Fibroblast of skin of right biceps (primary cell): ENCODE measurements at places on chromosomes 5 and 9.

DNA sequence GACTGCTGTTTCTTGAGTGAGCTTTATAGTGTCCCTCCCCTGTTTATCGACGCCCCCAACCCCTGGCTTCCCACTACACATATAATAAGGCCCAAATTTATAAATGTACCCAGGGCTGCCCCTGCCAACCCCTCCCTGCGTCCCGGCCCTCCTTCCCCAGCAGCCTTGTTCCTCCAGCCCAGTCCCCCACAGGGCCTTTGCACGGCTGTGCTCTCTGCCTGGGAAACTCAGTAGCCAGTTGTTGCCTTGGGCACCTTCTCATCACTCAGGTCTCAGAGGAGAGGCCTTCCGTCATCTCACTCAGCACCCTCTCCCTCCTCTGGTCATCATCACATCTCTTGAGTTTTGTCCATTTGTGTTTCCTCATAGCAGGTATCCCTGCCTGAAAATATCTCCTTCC is 15.8 kb upstream of the UNC5A start:
- DNase-seq = no peak

DNA sequence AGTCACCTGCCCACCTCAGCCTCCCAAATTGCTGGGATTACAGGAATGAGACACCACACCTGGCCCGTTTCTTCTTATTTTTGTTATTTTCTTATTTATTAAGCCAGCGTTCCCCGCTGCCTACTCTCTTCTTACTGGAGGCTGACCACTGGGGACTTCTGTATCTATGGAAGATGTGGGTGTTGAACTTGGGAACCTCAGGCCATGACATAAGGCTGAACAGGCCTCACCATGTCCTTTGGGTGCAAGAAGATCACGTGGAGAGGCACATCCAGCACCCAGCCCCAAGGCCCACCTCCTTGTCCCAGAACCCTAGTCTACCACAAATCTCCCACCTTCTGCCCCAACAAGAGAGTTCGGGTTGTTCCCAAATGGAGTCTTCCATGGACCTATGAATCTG is 59.4 kb upstream of the NEK6 start:
- DNase-seq = no peak

- no peak for DNase-seq
Observed at GRCh38 chr5:63375851-63376250, 586.4 kb downstream of the HTR1A start.

GRCh38 chr5:43171926-43172325 is 20.1 kb upstream of the NIM1K start:
- DNase-seq = peak; percentile 11

DNA sequence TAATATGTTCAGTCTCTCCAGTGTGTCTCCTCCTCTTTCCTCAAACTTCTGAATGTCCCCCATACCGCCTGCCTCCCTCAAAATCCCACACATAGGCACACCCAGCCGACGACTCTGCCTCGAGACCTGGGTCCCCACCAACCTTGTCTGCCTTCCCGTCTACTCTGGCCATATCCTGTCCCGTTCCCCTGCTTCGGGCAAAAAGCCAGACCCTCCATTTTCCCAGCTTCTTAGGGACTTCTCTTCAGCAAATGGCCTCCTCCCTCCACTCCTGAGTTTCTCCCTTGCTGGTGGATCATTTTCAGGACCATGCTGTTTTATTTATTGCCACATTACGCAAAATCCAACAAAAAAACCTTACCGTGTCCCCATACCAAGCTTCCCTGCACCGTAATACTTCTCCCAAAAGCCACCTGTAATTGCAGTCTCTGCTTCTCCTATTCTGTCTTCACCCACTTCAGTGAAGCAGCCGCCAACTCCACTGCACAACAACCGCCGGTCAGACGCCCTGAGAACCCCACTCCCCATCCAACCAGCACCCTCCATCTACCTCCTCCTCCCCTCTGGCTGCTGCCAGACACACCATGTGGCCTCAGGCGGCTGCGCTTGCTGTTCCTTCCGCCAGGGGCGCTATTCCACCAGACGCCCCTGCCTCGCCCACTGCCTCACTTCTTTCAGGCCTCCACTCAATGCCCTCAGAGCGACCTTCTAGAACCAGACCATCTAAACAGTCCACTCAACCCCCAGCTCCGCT is 117.0 kb downstream of the TRPM6 start:
- DNase-seq = peak; percentile 20

- peak; percentile 91 for DNase-seq
Observed at GRCh38 chr5:14178671-14179211, 35.6 kb downstream of the TRIO start.
